Endothelial cell of umbilical vein (primary cell): ENCODE measurements at places on chromosomes 16 and 17. TPM values are rescaled to one million over a fixed set of nuclear protein-coding genes. Genes with fewer than 3 reads are reported as not detected.

The NPIPA7 gene
- 6.8 and 12.2 TPM in 2 replicates for total RNA-seq

The KRTAP2-2 gene
- not detected in 2 replicates for total RNA-seq

The KRTAP4-9 gene
- not detected in 2 replicates for total RNA-seq

The TNRC6A gene
- 62.7 and 74.5 TPM in 2 replicates for total RNA-seq

The INPP5K gene
- 41.3 and 44.2 TPM in 2 replicates for total RNA-seq

The C17orf50 gene
- not detected in 2 replicates for total RNA-seq

The GLTPD2 gene
- total RNA-seq, result not detected in 2 replicates

The TMEM208 gene
- total RNA-seq, result 35.3 and 36.3 TPM in 2 replicates

- no peak for DNase-seq
Observed at GRCh38 chr17:75514299-75514918, 928 bp downstream of the CASKIN2 start.

- no peak for DNase-seq
Observed at GRCh38 chr17:47013341-47013740, 34.3 kb upstream of the RPRML start.

DNA sequence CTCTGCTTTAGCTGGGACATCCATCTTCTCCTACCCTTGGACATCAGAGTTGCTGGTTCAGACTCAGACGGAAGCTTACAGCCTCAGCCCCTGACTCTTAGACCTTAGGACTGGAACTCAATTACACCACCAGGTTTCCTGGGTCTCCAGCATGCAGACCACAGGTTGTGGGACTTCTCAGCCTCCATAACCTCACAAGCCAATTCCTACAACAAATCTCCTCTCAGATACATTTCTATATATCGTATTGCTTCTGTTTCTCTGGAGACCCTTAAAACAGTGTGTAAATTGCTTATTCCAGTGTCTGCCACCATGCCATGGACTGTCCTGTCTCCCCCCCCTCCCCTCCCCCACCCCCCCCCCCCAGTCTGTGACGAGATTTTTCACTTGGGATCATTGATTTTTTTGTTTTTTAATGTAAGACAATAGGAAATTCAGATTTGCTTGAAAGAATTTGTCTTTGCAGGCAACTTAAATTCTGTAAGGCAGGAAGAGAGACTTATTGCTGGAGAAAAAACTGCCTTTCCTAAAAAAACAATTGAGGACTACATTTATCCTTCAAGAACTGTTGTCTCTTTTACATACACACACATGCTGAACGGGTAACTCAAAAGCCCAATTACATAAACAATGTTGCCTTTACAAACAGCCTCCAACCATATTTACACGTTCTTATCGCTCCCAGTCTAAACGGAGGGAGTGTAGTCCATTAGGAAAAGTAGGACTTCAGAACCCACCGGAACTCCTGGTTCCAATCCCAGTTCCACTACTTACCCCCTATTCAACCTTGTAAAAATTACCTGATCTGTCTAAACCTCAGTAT is 39.9 kb downstream of the TEKT5 start:
- DNase-seq, result no peak

GRCh38 chr17:78803186-78803845 is 21.2 kb upstream of the CYTH1 start:
- no peak for DNase-seq

DNA sequence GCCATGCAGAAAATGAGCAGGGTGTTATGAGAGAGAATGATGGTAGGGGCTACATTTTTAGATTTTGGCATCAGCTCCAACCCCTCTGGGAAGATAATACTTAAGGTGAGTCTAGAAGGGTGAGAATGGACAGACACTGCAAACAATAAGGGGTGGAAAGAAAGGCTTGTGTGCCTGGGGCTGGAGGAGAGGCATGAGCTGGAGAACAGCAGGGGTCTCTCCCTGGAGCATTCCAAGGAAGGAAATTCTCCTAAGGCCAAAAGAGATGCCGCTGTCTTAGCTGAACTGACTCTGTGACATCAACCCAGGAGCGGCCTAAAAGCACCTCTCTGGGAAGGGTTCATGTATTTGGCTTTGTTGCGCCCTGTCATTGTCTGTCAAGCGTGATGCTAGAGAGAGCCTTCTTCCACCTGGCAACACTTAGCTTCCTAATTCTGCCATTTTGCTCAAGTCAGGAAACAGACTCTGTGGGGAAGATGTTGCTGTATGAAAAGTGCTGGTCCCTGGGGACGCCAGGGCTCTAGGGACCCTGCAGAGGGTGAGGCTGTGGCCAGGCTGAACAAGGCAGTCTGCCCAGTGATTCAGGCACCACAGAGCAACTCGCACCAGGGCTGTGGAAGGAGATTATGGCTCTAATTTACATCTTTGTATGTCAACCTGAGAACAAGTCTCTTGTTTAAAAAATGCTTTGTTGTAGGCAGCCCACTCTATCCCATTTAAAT is 225.7 kb downstream of the CBLN1 start:
- DNase-seq, result no peak

DNA sequence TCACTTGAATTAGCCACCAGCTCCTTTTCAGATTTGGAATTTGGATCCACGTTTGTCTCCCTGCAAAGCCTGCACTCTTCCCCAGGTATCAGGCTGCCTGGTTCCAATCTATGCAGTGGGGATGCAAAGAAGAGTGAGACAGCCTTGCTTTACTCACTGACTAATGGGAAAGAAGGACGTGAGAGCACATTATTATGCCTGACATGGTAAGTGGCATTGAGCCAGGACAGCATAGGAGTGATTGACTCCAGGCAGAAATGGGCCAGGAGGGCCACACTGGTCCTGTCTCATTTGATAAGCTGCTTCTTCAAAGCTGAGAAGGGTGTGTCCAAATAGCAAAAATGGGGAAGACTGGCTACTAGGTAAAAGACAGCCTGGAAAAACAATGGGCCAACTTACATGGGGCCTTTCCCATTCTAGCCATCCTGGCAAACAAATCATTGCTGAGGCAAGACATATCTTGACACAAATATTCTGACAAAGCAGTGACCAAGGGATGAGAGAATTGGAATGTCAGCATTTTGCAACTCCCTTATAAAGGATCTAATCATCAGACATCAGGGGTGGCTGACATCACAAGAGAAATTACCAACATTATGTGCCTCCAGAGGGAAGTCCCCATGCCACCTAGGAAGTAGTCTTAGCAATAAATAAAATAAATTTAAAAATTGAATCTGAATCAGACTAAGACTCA is 38.6 kb downstream of the CDH11 start:
- no peak for DNase-seq

GRCh38 chr16:30637944-30638343 is 12.8 kb upstream of the PRR14 start:
- peak; percentile 50 for DNase-seq

GRCh38 chr17:3799181-3799945 is 1.6 kb downstream of the ITGAE start:
- no peak for DNase-seq

DNA sequence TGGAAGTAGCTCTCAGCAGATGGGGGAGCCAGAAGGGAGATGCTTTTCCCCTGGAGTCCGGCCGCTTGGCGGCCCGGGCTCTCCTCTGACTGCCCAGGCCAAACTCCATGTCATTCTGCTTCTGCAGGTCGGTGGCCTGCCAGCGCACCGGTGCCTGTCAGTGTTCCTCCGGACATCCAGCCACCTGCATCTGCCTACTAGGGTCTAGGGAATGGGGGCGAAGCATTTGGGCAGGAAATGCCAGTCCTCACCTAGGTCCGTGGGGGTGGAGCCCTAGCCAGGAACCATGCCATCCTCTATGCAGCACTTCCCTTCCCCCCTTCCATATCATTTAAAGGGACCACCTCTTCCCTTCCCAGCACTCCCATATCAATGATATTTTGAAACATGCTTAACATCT is 34.2 kb downstream of the GJC1 start:
- no peak for DNase-seq

DNA sequence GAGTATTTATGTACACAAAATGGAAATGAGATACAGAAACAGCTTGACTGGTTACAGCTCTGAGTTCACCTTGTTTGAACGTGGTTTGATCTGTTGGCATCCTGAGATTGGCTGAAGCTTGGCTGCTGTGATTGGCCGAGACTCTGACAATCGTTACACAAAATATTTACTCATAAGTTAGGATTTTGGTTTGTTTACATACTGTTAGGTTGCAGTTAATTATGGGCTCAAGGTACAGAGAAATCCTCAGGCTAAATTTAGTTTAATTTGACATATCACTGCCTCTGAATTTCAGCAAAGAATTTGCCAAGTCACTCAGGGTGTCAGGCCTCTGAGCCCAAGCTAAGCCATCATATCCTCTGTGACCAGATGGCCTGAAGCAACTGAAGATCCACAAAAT is 227.3 kb downstream of the COPRS start:
- no peak for DNase-seq

GRCh38 chr17:69943058-69943457 is 132.0 kb upstream of the KCNJ16 start:
- DNase-seq, result no peak

- DNase-seq, result no peak
Observed at GRCh38 chr17:31888124-31888523, 13.4 kb downstream of the UTP6 start.

DNA sequence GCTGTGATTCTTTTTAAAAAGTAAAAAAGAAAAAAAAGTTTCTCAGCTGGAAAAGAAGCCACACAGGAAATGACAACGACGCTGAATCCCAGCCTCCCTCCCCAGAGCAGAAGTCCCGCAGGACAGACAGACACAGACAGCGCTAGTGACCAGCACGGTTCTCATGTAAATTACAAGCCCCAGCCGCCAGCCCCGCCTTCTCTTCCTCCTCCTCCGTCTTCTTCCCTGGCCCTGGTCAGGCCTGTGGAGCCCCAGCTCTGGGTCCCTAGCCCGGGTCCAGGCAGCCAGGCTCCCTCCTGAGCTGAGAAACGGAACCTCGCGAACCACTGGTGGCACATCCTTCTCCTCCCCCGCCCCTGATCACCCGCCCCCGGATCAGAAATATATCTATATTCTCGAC is 7.0 kb upstream of the IL17C start:
- DNase-seq, result no peak

- no peak for DNase-seq
Observed at GRCh38 chr17:67769231-67769630, 51.5 kb downstream of the NOL11 start.

DNA sequence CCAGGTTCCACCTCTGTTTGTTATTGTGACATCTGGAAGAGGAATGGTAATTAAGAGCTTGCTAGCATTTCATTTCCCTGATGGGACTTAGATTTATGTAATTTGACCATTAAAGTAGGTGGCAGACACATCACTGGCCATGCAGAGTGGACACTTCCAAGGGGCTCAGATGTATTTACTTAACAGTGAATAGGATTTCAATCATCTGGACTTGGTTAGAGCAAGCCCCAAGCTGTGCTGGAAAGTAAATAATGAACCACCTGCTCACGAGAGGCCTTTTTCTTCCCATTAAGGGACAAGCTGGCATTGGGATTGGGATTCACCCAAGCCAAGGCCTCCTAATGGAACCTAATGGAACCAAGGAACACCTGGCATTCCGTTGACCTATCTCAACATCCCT is 395.3 kb downstream of the HS3ST4 start:
- no peak for DNase-seq
